ENCODE measurements at places on chromosomes 1 and 21.

GRCh38 chr1:113416496-113416895, 26.2 kb downstream of the MAGI3 start:
- H3K36me3 ChIP-seq: no peaks in the 10 kb centered on the region
- no peak for DNase-seq
- H3K4me1 ChIP-seq: peaks cover 8% of the 10 kb centered on the region

DNA sequence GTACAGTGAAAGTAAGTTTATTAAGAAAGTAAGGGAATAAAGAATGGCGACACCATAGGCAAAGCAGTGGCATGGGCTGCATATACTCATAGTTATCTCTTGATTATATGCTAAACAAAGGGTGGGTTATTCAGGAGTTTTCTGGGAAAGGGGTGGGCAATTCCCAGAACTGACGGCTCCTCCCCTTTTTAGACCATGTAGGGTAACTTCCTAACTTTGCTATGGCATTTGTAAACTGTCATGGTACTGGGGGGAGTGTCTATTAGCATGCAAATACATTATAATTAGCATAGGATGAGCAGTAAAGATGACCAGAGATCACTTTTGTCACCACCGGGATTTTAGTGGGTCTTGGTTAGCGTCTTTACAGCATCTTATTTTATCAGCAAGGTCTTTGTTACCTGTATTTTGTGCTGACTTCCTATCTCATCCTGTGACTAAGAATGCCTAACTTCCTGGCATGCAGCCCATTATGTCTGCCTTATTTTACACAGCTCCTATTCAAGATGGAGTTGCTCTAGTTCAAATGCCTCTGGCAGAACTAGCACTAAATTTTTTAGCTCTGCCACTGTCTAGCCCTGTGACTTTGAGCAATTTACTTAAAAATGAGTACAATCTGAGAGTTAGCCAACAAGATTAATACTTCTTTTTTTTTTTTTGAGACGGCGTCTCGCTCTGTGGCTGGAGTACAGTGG, 110.3 kb upstream of the PALMD start:
- peak overlapping the region; percentile 62 for H3K27ac ChIP-seq
- H3K4me3 ChIP-seq: no peak overlapping the region
- peaks cover 19% of the 10 kb centered on the region for H3K4me1 ChIP-seq
- H3K36me3 ChIP-seq: no peaks in the 10 kb centered on the region
- no peaks in the 10 kb centered on the region for H3K27me3 ChIP-seq

GRCh38 chr1:53416269-53416813, 42.9 kb upstream of the DMRTB1 start:
- no peaks in the 10 kb centered on the region for H3K4me1 ChIP-seq
- no peak overlapping the region for H3K4me3 ChIP-seq
- DNase-seq: no peak
- no peak overlapping the region for H3K27ac ChIP-seq
- H3K36me3 ChIP-seq: no peaks in the 10 kb centered on the region

DNA sequence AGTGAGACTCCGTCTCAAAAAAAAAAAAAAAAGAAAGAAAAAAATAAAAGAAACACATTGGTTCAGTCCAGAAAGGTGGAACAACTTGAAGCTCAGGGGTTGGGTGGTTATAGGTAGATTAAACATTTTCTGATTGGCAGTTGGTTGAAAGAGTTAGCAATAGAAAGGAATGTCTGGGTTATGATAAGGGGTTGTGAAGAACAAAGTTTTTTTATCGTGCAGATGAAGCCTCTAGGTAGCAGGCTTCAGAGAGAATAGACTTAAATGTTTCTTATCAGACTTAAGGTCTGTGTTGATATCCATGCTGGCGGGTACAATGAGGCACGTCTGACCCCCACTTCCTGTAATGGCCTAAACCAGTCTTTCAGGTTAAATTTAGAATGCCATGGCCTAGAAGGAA, 45.0 kb upstream of the PDE9A start:
- no peaks in the 10 kb centered on the region for H3K36me3 ChIP-seq
- no peaks in the 10 kb centered on the region for H3K27me3 ChIP-seq
- H3K4me1 ChIP-seq: no peaks in the 10 kb centered on the region
- DNase-seq: no peak
- no peak overlapping the region for H3K27ac ChIP-seq
- H3K4me3 ChIP-seq: no peak overlapping the region

- no peaks in the 10 kb centered on the region for H3K36me3 ChIP-seq
- no peak overlapping the region for H3K27ac ChIP-seq
- H3K27me3 ChIP-seq: peaks cover 97% of the 10 kb centered on the region
- H3K4me3 ChIP-seq: no peak overlapping the region
- no peak for DNase-seq
Observed at GRCh38 chr1:24928689-24929397, 1.2 kb downstream of the RUNX3 start.

- H3K27me3 ChIP-seq: no peaks in the 10 kb centered on the region
- peaks cover 34% of the 10 kb centered on the region for H3K4me1 ChIP-seq
- peak; percentile 39 for DNase-seq
- H3K36me3 ChIP-seq: no peaks in the 10 kb centered on the region
- peak overlapping the region; percentile 74 for H3K4me3 ChIP-seq
Observed at GRCh38 chr1:64470665-64471217, 812 bp downstream of the CACHD1 start.

DNA sequence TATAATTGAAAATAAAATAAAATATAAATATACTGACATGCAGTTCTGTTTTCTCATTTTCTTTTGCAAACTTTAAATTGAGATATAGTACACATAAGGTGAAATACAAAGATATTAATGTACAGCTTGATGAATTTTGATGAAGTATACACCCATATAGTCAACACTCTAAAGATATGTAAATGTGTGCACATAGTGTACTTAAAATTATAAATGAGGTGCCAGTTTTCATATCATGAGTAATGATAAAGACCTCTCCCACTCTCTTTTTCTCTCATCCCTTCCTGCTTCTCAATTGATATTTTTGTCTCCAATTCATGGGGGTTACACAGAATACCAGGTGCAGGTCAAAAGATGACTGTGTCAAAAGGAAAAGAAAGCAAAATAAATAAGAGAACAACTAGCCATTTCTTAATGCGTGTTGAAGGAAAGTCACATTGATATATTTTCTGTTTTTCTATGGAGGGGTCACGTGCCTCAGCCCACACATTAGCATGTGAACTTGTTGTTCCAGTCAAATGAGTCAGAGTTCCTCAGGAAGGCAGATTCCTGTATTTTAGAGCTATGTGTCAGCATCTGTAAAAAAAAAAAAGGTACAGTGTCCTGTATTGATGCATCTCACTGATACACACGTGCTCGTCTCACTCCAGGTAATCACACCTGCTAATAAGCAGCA, 64.3 kb upstream of the HOOK1 start:
- H3K4me1 ChIP-seq: no peaks in the 10 kb centered on the region
- H3K27me3 ChIP-seq: no peaks in the 10 kb centered on the region
- no peak overlapping the region for H3K27ac ChIP-seq
- no peak overlapping the region for H3K4me3 ChIP-seq
- no peak for DNase-seq

DNA sequence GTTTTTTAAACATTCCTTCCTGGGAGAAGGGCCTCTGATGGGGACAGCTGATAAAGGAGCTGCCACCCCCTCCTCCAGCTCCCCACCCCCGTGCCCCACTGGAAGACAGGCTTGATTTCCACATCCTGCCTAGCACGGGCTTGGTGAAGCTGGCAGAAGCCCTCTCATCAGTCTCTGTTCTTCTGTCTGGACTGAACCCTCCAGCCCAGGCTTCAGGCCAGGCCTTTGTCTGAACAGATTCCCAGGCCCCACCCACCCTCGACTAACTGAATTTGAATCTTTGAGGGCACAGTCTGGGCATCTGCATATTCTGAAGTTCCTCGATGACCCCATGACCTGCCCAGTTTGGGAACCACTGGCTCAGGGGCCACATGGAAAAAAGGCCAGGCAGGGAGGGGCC, 75.3 kb downstream of the CD58 start:
- no peak overlapping the region for H3K4me3 ChIP-seq
- H3K36me3 ChIP-seq: no peaks in the 10 kb centered on the region
- peaks cover 47% of the 10 kb centered on the region for H3K4me1 ChIP-seq
- peak overlapping the region; percentile 66 for H3K27ac ChIP-seq

GRCh38 chr1:181469829-181470228, 13.5 kb upstream of the CACNA1E start:
- H3K4me3 ChIP-seq: no peak overlapping the region
- H3K27me3 ChIP-seq: no peaks in the 10 kb centered on the region
- H3K27ac ChIP-seq: no peak overlapping the region
- no peak for DNase-seq
- H3K36me3 ChIP-seq: no peaks in the 10 kb centered on the region

DNA sequence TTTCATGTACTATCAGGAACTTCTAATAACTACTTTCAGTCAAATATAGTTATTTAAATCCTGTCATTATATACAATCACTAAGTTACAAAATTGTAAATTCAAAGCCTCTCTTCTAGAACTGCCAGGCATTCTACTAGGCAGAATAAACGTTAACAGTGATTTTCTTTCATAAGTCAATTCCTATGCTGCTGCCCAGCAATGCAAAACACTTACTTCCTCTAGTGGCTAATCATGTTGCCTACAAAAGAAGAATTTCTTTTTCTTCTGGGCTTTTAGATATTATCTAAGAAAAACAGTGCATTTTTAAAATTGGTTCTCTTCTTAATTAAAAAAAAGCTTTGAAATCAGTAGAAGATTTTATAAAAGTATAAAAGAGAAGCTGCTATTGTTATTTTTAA, 509.8 kb upstream of the ADAMTS5 start:
- DNase-seq: no peak
- H3K4me1 ChIP-seq: no peaks in the 10 kb centered on the region
- no peaks in the 10 kb centered on the region for H3K27me3 ChIP-seq
- H3K4me3 ChIP-seq: no peak overlapping the region

DNA sequence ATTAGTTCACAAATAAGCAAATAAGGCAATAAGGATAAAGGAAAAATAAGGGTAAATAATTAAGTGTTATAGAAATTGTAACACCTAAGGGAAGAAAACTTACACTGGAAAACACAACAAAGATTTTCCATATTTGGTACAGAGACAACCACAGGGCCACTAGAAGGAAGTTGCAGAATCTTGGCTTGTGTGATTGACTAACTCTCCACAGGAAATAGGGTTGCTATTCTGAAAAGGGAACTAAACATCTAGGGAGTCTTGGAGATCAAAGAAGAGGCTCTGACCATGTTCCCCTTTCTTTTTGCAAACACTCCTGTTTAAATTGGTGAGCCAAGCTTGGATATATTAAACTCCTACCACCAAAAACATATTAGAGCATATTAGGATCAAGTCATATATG, 59.1 kb downstream of the APCS start:
- H3K36me3 ChIP-seq: no peaks in the 10 kb centered on the region
- peaks cover 16% of the 10 kb centered on the region for H3K4me1 ChIP-seq
- H3K27ac ChIP-seq: no peak overlapping the region
- no peaks in the 10 kb centered on the region for H3K27me3 ChIP-seq

DNA sequence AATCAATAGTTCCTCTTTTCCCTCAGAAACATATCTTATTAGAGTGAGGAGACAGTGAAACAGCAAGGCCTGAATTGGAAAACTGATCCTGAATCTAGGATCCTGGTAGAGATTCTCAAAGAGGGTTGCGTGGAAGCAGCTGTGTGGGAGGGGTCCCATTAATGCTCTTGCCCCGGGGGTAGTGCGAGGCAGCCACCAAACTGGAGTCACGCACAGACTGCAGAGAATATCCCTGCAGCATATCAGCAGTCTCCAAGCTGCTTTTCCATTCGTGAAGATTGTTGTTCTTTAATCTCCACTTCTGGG, 150.1 kb downstream of the DISC1 start:
- peaks cover 11% of the 10 kb centered on the region for H3K4me1 ChIP-seq
- no peak overlapping the region for H3K27ac ChIP-seq
- no peak overlapping the region for H3K4me3 ChIP-seq
- DNase-seq: no peak

GRCh38 chr1:35298464-35298863, 30.0 kb downstream of the ZMYM4 start:
- no peak overlapping the region for H3K4me3 ChIP-seq
- no peak overlapping the region for H3K27ac ChIP-seq
- H3K27me3 ChIP-seq: no peaks in the 10 kb centered on the region
- H3K36me3 ChIP-seq: no peaks in the 10 kb centered on the region
- DNase-seq: peak; percentile 34

DNA sequence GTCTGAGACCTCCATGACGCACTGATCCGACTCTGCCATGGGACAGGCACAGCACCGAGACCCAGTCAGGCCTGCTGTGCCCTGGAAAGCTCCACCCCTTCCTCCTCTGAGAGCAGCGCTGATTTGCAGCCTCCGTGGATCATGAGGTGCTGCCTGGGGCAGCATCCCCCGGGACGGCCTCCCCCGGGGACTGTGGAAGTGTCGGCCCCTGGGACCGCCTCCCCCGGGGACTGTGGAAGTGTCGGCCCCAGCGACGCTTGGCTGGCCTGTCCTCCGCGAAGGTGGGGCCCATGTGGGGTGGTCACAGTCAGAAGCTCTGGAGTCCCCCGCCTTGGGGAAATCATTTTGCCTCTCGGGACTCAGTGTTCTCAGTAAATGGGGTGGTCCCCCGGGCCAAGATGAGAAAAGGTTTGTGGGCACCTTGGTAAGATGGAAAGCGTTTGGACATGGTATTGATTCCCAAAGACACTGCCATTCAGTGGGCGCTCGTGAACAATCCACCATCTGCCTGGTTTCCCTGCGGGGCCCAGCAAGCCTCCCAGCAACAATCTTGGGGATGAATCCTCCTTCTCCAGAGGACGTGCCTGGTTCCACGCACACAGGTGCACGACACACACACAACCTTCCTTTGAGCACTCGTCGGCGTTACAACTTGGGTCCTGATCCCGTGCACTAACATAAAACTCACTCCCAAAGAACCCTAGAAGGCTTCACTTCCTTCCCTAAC, 3.0 kb downstream of the TFF2 start:
- H3K27me3 ChIP-seq: peaks cover 25% of the 10 kb centered on the region
- no peaks in the 10 kb centered on the region for H3K36me3 ChIP-seq
- DNase-seq: no peak
- H3K4me3 ChIP-seq: no peak overlapping the region

DNA sequence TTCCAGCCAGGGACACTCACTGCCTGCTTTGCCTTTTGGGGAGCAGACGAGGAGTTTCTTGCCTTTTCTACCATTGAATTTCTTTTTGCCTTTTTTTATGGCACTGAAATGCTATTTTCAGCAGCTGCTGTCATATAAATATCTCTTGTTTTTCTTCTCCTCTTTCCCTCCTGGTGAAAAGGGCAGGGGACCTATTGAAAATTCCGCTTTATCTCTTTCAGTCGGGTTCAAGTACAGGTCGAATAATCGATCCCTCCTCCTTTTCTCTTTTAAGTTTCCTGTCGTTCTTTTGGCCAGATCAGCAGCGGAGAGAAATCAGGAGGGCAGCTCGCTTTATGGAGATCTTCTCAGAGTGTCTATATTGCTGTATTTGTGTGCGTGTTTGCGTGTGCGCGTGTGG, 67.4 kb upstream of the CASZ1 start:
- no peak overlapping the region for H3K27ac ChIP-seq
- peaks cover 55% of the 10 kb centered on the region for H3K4me1 ChIP-seq
- DNase-seq: no peak
- H3K36me3 ChIP-seq: no peaks in the 10 kb centered on the region
- H3K27me3 ChIP-seq: peaks cover 5% of the 10 kb centered on the region

GRCh38 chr1:209491897-209492296, 91.6 kb upstream of the CAMK1G start:
- DNase-seq: no peak
- H3K27ac ChIP-seq: no peak overlapping the region
- no peaks in the 10 kb centered on the region for H3K36me3 ChIP-seq
- no peaks in the 10 kb centered on the region for H3K4me1 ChIP-seq
- H3K27me3 ChIP-seq: no peaks in the 10 kb centered on the region
- H3K4me3 ChIP-seq: no peak overlapping the region

- no peak overlapping the region for H3K4me3 ChIP-seq
- peaks cover 17% of the 10 kb centered on the region for H3K4me1 ChIP-seq
Observed at GRCh38 chr1:227883073-227883520, 64.6 kb downstream of the WNT9A start.

- H3K27me3 ChIP-seq: no peaks in the 10 kb centered on the region
- DNase-seq: no peak
- H3K27ac ChIP-seq: no peak overlapping the region
- H3K4me1 ChIP-seq: peaks cover 12% of the 10 kb centered on the region
Observed at GRCh38 chr1:190479050-190479397, 1.4 kb upstream of the BRINP3 start.

All from heart right ventricle (tissue), 16 donors.